ENCODE measurements at places on chromosomes 7 and 10. TPM values are rescaled to one million over a fixed set of nuclear protein-coding genes. Genes with fewer than 3 reads are reported as not detected.

- peak; percentile 83 for DNase-seq
Measured at GRCh38 chr7:123643495-123644441, 11.9 kb upstream of the LMOD2 start.

- DNase-seq, result peak; percentile 76
Measured at GRCh38 chr10:99775850-99776249, 6.6 kb upstream of the ABCC2 start.

- no peak for DNase-seq
Measured at GRCh38 chr7:121039994-121040393, 51.5 kb downstream of the CPED1 start.

DNA sequence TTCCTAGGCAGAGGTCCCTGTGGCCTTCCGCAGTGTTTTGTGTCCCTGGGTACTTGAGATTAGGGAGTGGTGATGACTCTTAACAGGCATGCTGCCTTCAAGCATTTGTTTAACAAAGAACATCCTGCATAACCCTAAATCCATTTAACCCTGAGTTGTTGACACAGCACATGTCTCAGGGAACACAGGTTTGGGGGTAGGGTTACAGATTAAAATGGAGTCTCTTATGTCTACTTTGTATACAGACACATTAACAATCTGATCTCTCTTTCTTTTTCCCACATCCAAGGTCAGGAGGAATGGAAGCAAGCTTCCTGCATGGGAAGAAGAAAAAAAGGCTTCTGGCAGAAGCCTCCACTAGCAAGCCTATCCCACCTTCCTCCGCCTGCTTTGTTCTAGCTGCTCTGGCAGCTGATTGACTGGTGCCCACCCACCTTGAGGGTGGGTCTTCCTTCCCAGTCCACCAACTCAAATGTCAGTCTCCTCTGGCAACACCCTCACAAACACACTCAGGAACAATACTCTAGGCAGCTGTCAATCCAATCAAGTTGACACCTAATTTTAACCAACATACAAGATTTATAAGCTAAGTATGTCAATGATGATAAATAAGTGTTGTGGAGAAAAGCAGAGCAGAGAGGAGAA, 176.5 kb upstream of the CCZ1B start:
- no peak for DNase-seq

DNA sequence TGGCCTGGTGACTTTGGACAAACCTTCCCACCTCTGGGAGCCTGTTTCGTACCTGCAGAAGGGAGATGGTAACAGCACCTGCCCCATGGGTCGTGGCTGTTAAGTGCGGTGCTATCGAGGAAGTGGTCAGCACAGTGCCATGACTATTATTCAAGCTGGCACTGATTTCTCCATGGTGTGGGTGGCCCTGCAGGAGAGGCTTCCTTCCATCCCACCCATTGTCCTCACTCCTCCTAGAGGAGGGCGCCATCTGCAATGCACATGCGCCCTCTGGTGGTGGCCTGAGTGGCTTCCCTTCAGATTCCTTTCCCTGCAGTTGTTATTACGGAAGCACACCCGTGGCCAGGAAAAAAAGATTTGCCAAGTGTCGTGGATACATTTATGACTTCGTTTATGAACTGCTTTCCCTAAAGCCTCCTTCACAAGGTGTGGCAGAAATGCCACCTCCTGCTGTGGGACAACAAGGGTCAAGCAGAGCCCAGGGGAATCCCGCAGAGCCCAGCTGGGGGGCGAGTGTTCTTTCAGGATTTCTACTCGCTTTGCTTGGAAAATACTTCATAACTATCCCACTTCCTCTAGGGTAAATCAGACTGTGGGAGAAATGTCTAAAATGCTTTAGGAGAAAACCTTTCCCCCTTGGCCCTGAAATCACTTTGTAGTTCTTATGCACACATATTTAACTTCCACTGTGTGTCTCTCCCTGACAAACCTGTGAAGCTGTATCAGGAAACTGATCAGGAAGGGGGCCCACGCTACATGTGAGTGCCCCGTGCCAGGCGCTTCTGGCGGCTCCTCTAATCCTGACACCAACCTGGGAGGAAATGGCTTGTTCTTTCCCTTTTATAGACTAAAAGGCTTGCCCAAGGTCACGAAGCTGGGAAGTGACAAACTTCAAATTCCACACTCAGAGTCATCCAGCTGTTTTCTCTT, 98.0 kb upstream of the ANLN start:
- DNase-seq, result peak; percentile 92

The GPR37 gene
- total RNA-seq, result 17.1 TPM

Data from cardiac muscle cell (in vitro differentiated cells and primary cell).